ENCODE measurements at places on chromosomes 2 and 18.

GRCh38 chr2:60140185-60140584 is 413.3 kb downstream of the BCL11A start:
- peak; percentile 53 for DNase-seq

DNA sequence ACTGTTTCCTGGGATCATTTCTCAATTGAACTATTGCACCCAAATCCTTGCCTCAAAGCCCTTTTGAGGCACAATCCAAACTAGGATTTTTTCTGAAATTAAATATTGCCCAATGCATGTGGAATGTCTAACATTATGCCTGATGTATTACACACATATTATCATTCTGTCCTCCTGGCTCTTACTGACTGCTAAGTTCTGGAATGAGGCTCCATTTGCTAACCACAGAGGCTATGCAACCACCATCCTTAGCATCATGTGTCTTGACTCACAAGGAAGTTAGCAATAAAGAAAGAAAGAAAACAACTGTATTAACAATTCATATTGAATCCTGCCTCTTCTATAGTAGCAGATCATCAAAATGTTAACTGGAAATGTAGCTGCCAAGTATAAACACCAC is 1142.7 kb downstream of the CNTNAP5 start:
- no peak for DNase-seq

- no peak for DNase-seq
Observed at GRCh38 chr2:207532676-207533075, 2.9 kb downstream of the CREB1 start.

- DNase-seq, result no peak
Observed at GRCh38 chr2:51953931-51954330, 922.0 kb upstream of the NRXN1 start.

DNA sequence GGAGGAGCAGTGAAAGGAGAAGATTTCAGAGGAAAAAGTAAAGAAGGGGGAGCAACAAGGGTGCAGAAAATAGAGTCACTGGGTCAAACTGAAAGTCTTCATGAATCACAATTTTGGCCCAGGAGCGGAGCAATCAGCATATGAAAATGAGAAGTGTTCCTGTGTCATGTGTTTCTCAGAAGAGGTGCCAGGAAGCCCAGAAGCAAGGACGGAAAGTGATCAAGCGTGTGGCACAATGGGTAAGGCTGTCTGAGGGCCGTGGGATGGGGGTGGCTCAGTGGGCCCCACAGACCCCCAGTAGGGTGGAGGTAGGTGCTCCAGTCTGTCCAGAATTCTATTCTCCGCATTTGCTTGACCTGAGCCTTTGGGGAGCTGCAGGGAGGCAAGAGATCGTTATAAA is 44.2 kb downstream of the SP140 start:
- DNase-seq, result no peak

- peak; percentile 57 for DNase-seq
Observed at GRCh38 chr2:112259509-112260294, 4.9 kb upstream of the ZC3H8 start.

DNA sequence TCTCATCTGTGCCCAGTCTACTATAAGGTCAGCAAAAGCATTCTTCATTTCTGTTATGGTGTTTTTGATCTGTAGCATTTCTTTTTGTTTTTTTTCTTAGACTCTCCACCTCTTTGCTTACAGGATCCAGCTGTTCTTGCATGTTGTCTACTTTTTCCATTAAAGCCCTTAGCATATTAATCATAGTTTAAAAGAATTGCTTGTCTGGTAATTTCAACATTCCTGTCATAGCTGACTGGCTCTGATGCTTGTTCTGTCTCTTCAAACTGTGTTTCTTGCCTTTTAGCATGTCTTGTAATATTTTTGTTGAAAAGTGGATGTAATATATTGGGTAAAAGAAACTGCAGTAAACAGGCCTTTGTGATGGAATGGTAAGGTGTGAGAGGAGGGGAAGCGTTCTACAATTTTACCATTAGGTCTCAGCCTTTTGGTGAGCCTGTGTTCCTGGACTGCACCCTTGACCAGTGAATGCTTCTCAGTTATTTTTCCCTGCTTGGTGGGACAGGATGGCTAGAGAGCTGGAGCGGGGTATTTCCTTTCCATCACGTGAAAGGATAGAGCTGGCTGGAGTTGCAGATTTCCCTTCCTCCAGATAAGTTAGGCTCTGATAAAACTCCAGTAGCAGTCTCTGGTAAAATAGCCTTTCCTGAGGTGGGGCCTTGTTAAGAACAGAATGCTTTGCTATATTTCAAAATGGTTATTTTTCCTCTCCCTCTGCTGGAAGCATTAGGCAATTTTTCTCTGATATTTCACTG is 65.4 kb downstream of the PLA2R1 start:
- DNase-seq, result no peak

- DNase-seq, result peak; percentile 2
Observed at GRCh38 chr2:233456934-233457333, 102.6 kb downstream of the DGKD start.

DNA sequence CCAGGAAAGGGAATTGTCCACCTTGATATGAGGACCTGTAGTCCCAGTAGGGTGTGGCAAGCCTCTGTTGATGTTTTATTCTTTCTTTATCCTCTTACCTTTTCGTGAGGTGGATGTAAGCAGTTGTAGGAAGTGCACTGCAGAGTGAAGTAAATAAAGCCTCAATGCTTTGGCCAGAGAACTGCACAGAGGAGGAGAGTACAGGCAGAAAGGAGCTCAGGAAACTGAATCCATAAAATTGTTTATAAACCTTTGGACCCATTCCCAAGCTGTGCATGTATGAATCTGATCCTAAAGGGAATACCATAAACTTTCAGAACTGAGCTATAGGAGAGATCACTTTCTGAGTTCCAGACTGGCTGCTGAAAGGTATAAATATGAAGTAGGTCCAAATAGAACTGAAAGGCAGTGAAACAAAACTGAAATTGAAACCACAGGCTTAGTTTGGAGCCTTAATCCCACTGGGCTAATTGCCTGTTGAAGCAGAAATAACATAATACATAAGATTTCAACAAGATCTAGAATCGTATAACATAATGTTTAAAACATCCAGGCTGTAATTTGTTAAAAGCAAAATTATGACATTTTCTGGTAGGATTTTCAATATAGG is 17.9 kb upstream of the SLC9A4 start:
- no peak for DNase-seq

GRCh38 chr18:42486271-42486670 is 531.2 kb downstream of the PIK3C3 start:
- no peak for DNase-seq

- DNase-seq, result no peak
Observed at GRCh38 chr2:98927027-98927426, 9.0 kb downstream of the CRACDL start.

- no peak for DNase-seq
Observed at GRCh38 chr2:120290737-120291136, 38.1 kb downstream of the RALB start.

DNA sequence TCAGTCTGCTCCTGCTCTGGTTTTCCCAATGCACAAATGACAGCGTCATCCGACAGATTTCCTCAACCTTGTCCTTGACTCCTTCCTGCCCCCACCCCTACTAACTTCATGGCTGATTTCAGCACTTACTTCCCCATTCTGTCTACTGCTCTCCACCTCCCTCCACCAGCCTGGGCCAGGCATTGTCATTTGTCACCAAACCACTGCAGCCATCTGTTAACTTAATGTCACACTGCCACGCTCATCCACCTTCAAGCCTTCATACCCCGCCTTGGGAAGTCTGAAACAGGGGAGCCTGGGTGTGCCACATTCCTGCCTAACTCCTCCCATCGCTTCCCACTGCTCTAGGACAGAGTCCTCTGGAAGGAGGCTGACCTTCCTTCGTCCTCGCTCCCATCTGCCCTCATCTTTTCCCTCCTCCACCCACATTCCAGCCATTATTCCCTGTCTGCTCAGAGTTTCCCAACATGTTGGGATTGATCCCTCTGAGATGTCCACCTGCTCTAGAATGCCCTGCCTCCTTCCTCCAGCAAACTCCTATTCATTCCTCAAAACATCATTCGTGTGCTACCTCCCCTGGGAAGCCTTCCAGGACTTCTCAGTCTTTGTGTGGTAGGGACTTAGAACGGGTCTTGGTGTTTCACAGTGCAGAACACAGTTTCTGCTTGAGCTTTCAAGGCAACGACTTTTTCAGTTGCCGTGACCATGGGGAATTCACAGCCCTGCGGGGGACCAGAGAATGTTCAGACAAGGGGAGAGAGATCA is 42.2 kb upstream of the SMAD7 start:
- no peak for DNase-seq

GRCh38 chr18:40382197-40382596 is 1572.8 kb upstream of the PIK3C3 start:
- no peak for DNase-seq

DNA sequence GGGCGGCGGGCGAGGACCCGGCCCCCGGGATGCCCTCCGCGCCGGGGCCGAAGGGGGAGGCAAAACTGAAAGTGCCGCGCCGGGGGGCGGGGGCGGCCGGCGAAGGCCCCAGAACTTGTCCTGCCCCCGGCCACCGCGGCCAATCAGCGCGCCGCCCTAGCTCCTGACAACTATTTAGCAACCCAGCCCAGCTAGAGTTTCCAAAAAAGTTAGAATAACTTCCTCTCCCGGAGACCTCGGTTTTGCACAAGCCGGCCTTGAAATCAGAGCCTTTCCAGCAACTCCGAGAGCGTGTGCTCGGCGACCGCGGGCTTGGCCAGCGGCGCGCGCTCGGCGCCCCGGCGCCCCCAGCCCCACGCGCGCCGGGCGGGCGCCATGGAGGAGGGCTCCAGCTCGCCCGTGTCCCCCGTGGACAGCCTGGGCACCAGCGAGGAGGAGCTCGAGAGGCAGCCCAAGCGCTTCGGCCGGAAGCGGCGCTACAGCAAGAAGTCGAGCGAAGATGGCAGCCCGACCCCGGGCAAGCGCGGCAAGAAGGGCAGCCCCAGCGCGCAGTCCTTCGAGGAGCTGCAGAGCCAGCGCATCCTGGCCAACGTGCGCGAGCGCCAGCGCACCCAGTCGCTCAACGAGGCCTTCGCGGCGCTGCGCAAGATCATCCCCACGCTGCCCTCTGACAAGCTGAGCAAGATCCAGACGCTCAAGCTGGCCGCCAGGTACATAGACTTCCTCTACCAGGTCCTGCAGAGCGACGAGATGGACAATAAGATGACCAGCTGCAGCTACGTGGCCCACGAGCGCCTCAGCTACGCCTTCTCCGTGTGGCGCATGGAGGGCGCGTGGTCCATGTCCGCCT is at the start of gene TWIST2:
Gene TWIST2, plus strand, starts transcription at position 245 of the 850 bp plus-strand sequence. Its CDS starts 131 bp downstream, at position 376.
- DNase-seq, result peak; percentile 30

DNA sequence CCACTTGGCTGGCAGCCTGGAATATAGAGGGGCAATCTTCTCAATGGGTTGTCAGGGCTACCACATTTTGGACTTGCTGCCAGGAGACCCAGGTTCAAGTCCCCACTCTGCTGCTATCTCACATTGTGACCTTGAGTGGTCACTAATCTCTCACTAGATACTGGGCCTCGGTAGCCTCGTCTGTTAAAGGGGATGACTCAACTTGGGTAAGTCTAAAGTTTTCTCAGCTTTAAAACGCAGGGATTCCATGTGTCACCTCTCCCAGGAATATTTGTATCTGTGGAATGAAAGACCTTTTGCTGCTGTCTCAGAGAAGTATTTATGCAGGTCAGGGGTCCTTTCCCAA is 86.3 kb downstream of the SEMA4F start:
- DNase-seq, result no peak

GRCh38 chr2:51710222-51710621 is 678.3 kb upstream of the NRXN1 start:
- no peak for DNase-seq

DNA sequence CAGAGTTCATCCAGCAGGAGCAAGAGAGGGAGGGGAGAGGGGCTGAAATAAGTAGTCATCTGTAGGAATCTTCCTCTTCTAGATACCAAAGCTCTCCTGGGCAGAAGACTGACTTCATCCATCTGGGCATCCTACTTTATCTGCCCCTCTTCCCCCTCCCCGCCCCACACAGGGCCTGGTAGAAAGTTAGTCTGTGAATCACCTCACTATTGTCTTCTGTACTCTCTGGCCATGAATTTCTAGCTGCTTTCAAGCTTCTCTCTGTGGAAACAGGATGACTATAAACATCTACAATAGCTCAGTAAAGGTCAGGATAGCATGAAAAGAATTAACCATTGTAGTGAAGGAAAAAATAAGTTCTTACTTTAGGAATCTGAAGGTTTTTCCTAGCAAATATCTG is 47.7 kb upstream of the RNU4ATAC start:
- no peak for DNase-seq
